ENCODE measurements at places on chromosomes 7 and 10.

- DNase-seq = no peak
Observed at GRCh38 chr10:122251459-122252255, 19.4 kb upstream of the BTBD16 start.

DNA sequence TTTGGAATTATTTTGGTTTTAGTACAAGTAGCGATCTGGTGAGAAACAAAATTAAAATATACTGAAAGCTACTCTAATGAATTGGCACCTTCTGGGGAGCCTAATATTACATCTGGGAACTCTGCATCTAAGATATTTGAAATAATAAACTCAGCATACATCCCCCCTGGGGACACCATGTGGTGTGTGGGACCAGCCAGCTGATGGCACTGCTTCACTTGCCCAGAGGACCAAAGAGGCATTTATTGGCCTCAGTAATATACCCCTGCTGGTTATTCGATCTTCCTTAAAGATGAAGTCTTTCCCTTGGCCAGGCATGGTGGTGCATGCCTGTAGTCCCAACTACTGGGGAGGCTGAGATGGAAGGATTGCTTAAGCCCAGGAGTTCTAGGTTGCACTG lies 195.1 kb upstream of the AUTS2 start:
- DNase-seq = no peak

GRCh38 chr10:113052076-113052830 lies 102.2 kb downstream of the TCF7L2 start:
- no peak for DNase-seq

GRCh38 chr10:52649511-52649910 lies 123.1 kb downstream of the MBL2 start:
- no peak for DNase-seq

DNA sequence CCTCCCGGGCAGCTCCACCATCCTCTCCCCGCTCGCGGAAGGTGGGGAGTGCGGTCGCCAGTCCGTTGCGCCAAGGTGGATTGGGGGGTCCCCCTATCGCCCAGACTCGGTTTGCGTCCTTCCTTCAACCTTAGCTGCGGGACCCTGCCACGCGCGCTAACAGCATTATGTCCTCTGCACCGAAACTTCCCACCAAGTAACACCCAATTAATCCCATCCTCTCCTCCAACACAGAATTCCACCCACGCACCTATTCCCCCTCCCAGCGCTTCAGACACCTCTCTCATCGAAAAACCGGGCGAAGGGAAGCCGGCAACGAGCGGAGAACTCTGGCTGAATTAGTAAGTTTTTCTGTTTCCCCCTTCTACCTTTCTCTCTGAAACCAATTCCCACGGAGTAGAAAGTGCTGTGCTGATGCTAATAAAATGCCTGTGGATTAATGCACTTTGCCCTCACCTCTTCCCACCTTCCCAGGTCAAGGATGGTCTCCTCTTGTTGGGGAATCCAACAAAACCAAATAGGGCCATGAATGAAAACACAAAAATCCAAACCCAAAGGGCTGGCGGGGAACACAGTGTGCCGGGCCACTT lies 947 bp downstream of the HOXA3 start:
- DNase-seq = no peak

DNA sequence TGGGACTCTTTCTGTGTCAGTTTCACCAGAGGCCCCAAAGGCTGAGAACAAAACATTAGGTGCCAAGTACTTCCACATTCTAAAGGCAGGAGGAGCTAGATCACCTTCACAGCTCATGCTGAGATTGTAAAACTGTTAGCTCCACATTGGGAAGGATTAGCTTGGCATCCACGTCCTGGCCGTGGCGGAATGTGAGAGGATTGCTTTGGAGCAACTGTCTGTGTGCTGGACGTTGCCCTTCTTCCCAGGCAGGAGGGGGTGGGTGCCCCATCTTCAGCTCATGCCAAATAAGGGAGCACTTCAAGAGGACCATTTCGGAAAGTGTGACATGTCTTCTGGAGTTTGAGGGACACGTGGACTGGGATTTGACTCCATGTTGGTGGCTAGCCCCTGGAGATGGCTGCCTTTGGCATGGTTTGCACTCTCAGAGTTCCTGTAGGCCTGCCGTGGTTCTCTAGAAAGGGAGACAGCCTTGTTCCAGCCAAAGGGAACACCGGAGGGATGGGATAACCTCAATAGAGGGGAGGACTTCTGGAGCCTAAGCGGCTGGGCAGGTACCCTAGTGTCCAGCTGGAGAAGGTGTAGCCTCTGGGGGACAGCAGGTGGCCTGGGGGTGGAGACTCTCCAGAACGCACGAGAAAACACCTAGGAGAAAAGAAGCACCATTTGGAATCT lies 19.9 kb upstream of the FMC1 start:
- DNase-seq = no peak

GRCh38 chr10:88198023-88198422 lies 334.6 kb downstream of the PTEN start:
- DNase-seq = no peak

DNA sequence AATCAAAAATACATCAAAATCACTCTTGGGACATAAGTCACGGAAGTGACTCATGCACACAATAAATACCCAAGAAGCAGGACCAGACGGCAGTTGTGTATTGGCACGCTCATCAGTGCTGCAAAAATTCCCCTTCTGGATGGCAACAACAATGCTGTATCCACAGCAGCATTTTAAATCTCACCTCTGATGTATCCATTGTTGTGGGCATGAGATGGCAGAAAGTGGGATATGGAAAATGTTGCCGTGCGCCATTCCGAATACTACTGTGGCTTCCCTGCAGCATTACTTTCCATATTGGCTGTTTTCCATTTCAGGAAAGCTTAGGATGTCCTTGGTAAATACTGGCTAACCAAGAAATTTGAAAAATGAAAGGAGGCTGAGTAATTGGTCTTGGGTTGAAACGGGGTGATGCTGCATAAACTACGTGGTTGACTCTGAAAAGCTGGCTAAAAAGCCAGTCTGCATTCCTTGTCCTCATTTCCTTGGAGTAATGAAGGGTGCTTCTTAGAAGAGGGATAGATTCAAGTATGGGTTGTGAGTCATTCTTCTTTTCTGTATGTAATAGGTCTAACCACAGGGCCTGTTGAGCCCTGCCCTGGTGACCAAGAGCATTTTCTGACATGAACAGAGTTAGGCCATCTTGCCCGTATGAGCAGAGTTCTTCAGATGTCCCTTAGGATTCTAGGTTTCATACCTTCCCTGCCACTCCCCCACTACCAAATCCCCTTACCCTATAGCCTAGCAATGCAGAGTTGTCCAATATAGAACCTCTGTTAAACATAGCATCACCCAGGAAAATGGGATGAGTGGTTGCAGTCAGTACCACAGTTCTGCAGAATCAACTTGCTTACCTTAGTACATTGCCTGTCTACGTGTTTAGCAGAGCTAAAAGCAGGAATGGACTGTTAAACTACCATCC lies 36.3 kb upstream of the TOMM7 start:
- DNase-seq = no peak

- DNase-seq = no peak
Observed at GRCh38 chr7:141928845-141929195, 12.6 kb downstream of the OR9A4 start.

DNA sequence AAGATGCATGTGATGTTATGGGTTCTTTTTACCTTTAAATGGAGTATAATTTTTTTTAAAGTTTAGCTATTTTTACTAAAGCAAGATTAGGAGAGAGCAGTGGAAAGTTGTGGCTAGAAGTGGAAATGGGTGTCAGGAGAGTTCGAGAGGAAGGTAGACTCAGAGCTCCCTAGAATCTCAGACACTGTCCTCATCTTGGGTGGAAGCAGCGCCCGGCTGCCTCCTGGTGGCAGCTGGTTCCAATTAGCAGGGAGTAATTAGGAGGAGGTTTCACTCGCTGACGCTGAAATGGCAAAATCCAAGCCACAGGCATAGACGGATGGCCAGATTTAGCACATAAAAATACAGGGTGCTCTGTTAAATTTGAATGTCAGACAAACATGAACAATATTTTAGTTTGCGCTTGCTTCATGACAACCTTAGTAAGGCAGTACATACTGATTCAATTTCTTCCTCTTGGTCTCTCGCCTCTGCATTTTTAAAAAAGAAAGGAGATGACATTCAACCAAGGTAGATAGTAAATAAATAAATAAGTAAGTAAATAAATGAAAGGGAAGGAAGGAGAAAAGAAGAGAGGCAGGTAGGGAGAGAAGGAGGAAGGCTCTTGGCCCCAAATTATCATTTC lies 58.5 kb downstream of the LGI1 start:
- DNase-seq = no peak

- DNase-seq = peak; percentile 11
Observed at GRCh38 chr10:99711129-99711719, 20.7 kb downstream of the COX15 start.

- no peak for DNase-seq
Observed at GRCh38 chr7:154918741-154919140, 84.2 kb downstream of the PAXIP1 start.

DNA sequence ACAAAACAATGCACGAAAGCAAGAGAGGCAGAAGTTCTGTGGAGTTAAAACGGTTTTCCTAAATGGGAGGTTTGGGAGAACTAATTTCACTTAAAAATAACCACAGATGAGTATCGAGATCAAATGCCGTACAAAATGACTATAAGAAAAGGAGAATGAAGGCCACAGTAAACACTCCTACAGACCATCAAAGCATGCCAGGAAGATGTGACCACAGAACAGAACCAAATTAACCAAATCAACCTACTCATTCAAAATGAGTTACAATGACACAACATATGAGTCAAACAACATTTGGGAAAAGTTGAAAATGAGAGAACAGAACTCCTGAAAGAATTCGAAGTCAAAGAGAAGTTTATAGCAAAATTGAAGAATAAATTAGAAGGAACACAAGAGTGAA lies 24.3 kb upstream of the DOCK1 start:
- DNase-seq = no peak

DNA sequence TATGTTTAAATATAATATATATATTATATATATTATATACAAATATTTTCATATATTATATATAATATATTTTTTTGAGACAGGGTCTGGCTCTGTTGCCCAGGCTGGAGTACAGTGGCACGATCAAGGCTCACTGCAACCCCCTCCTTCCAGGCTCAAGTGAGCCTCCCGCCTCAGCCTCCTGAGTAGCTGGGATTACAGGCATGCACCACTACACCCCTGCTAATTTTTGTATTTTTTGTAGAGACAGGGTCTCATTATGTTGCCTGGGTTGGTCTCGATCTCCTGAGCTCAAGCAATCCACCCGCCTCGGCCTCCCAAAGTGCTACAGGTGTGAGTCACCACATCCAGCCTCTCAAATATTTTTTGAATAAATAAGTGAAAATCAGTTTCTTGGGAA lies 215.5 kb downstream of the GATA3 start:
- DNase-seq = no peak

- no peak for DNase-seq
Observed at GRCh38 chr10:12252882-12253546, 57.0 kb downstream of the CDC123 start.

- no peak for DNase-seq
Observed at GRCh38 chr10:35341521-35341920, 5.2 kb downstream of the CCNY start.

DNA sequence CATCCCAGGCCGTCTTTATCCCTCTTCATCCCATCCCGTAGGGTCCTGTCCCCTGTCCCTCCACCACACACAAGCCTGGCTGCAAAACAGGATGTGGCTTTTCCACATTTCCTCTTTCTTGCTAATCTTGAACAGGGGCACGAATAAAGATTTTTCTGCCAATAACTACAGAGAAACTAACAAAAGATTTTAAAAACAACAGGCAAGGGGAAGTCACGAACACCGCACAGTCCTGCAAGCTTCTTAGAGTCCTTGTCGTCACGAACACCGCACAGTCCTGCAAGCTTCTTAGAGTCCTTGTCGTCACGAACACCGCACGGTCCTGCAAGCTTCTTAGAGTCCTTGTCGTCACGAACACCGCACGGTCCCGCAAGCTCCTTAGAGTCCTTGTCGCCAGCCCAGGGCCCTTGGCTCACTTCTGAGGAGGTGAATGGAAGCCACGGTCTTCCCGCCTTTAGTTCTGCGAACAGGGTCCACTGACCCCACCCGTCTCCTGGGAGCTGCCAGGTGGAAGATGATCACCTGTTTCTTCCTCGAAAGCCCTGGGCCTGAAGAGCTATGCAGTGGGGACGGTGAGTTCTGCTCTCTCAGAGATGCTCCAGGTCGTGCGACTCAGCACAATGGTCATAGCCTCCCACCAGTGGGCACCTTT lies 10.3 kb upstream of the INSIG1 start:
- no peak for DNase-seq

- DNase-seq = no peak
Observed at GRCh38 chr10:122725768-122726167, 26.1 kb upstream of the C10orf120 start.

DNA sequence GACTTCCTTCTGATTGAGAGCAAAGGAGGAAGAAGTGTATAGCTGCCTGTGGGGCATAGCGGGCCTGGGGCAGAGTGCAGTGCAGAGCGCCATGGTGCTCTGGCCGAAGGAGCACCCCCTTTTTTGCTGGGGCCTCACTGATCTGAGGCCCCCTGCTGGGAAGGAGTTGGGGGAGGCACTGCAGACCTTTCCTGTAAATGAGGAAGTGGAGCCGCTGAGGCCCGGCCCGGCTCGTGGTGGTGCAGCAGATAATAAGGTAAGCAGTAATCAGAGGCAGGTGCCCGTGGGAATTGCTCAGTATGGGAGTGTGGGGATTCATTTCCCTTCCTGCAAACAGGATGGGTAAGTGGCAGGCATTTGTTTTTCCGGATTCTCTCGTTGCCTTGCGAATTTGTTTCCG lies 373.7 kb upstream of the MKI67 start:
- no peak for DNase-seq

DNA sequence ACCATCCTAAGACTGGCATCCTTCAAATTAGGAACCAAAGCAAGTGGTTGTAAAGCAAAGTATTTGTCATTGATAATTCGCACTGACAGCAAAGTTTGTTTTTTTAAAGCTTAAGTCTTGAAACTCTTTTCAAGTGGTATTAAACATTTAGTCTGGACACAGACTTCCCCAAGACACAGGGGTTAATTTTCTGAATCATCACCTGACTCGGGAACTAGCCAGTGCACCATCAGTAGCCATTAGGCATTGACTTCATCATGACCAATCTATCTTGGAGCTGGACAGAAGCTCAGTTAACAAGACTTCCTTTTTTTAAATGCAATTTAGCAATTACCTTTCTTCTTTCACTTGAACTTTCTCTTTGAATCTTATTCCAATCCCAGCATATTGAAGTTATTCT lies 210.6 kb downstream of the ZNF365 start:
- DNase-seq = no peak

DNA sequence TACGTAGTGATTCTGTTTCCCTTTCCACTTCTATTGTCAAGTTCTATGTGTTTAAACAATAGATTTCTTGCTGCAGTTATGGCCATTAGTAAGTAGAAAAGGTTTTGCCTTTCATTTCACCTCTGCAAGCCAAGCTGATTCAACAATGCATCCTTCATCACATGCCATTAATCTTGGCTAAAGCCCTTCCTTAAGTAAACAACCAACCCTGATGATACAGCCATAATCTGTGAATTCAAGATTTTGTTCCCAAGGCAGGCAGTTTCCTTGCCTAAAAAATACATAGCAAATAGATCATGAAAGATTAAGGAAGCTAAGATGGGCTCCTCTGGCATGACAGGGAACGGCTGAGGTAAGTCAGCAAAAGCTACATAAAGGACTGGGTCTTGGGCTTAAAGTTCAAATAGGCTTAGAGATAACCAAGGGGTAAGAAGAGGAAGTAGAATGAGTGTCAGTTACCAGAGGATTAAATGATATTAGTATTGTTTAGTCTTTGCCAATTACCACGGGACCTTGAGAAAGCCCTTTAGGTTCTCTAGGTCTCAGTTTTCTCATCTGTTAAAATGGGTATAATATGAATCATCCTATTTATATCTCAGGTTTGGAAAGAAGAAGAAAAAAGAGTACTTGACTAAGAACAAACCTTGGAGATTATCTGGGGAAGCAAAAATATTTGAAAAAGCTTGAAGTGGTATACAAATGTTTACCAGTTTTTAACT lies 35.9 kb upstream of the ANK3 start:
- no peak for DNase-seq

Measured in activated T-cell treated with anti-CD3 and anti-CD28 coated beads for 4 hours (primary cell).